Hepatic stellate cell (primary cell): ENCODE measurements at places on chromosomes 4 and X.

GRCh38 chr4:55032788-55033187 lies 92.6 kb downstream of the KDR start:
- no peak for DNase-seq

GRCh38 chrX:64191281-64192010 lies 14.1 kb downstream of the AMER1 start:
- DNase-seq, result no peak

- DNase-seq, result no peak
Measured at GRCh38 chr4:16636912-16637630, 261.4 kb downstream of the LDB2 start.

DNA sequence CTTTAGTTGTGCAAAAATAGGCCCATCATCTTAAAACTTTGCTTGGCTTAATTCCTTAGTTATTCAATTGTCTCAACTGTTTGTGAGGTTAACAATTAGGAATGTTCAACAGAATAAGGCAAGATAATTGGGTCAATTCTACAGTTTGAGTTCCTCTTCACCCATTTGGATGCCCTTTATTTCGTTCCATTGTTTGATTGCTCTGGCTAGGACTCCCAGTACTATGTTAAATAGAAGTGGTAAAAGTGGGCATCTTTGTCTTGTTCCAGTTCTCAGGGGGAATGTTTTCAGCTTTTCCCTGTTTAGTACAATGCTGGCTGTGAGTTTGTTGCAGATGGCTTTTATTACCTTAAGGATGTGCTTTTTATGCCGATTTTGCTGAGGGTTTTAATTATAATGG lies 761.5 kb upstream of the GRIA3 start:
- DNase-seq, result no peak

DNA sequence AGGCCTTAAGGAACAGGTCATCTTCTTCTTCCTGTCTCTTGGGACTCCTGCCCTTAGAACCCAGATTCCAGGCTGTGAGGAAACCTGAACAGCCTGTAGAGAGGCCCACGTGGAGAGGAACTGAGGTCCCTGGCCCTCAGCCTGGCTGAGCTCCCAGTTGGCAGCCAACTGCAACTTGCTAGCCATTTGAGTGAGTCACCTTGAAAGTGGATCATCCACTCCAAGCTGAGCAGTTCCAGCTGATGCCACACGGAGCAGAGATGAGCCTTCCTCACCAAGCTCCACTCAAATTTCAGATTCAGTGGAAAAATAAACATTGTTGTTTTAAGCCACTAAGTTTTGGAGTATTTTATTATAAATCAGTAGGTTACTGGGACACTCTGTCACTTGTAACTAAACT lies 392.5 kb downstream of the BCOR start:
- DNase-seq, result peak; percentile 62

DNA sequence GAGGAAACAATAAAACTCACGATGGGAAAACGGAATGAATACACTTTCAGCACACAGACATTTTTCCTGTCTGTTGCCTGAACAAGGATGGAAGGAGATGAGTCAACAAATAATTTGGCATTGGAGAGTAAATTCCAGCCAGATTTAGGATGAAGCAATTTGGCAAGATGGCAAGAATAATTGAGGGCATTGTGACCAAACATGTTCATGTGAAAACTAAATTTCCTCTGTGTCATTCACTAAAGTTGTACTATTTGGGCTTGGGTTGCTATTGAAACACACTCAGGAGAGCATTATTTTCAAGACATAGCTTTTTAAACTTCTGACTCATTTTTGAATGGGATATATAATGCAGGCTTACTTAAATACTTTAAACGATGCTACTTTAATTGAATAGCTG lies 1614.4 kb downstream of the PCDH19 start:
- no peak for DNase-seq

GRCh38 chrX:40085102-40085551 lies 12.6 kb downstream of the BCOR start:
- DNase-seq, result no peak

DNA sequence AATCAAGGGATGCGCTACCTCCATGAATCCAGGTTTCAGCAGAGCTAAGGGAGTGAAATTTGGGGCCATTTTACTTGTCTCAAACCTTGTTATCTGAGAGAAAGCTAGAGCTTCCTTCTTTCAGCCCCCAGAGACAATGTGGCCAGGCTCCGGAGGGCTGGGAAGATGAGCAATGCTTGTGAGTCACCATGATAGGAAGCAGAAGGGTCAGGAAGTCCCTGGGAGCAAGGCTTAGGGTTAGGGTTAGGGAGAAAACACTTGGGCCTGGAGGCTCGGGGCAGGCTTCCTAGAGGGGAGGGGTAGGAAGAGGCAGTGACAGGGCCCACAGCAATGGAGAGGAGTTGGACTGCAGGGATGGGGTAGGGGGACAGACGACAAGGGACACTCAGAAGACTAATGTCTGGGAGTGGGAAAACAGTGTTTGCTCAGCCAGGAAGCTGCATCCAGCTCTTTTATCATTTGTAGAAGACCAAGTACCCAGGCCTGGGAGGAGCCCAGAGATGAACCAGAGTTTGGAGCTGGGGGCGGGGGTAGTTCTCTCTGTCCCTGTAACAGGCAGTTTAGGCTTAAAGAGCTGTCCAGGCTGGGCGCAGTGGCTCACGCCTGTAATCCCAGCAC lies 16.4 kb upstream of the PORCN start:
- DNase-seq, result no peak

DNA sequence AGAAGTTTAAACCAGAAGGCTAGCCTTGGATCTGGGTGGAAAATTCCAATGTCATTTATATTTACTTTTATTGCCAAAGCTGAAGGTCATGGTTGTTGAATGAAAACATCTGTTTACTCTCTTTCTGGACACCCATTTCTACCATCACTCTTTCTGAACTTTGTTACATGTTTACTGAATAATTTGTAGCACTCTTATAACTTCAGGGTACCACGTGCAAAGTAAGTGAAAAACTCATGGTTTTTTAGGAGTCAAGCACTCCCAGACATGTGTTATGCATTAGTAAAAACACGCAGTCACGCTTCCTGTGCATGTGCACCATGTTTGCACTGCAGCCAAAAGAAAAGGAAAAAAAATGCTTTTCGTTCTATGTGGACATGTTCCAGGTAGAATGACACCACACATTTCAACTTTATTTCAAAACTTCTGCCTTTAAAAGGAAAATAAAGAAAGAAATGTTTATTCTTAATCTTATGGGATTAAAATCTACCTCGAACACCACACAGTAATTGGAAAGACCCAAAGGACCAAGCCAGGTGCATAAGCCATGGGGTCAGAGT lies 31.4 kb upstream of the ADH1C start:
- DNase-seq, result no peak

- no peak for DNase-seq
Measured at GRCh38 chr4:32102896-32103295, 1382.7 kb downstream of the PCDH7 start.

DNA sequence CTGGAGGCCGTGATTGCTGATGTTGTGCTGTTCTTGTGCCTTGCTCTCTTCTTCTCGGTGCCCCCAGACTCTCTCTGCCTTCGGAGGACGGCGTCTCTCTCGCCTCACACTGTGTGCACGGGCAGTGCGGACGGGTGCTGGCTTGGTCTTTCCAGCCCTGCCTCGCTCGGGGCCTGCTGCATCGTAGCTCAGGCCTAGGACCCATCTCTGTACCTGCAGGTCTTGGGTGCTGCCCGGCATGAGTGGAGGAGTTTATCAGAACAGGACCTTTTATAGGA lies 18.2 kb downstream of the RGS12 start:
- no peak for DNase-seq

- no peak for DNase-seq
Measured at GRCh38 chrX:43423876-43424275, 232.2 kb upstream of the MAOA start.

GRCh38 chr4:158823461-158823873 lies 54.6 kb downstream of the FNIP2 start:
- no peak for DNase-seq

GRCh38 chr4:3009422-3009821 lies 46.1 kb downstream of the GRK4 start:
- DNase-seq, result no peak

- no peak for DNase-seq
Measured at GRCh38 chr4:168856312-168856711, 153.7 kb downstream of the CBR4 start.

GRCh38 chr4:165380805-165381204 lies 2.0 kb downstream of the CPE start:
- no peak for DNase-seq

DNA sequence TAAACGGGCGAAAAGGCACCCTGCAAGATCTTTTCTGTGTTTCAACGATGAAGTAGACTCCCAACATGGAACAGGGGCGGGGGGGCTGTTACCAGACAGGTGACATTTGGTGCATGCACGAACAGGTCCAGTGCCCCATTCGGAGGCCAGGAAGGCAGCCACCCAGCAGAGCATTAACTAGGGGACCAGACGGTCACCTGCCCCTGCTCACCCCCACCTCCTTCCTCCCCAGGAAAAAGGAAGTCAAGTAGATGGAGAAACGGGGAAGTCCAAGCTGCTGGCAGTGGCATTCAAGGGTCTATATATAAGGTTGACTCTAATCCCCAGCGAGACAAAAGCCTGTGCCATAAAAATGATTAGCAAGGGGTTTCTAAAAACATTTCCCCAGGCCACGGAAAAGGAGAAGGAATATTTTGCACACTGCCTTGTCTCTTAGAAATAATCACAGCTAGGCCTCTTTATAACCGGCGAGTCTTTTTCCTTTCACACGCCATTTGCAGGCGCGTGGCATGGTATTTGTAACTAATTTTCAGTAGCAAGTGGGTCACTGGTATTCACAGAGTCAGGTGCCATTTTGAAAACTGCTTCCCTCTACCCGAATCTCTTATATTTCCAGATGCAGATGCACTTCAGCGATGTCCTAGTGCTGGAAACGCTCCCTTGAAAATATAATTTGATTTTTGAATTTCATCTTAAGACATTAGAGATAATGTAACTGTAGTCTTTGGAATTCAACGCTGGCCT lies 1.2 kb upstream of the TMSB4X start:
- no peak for DNase-seq

GRCh38 chr4:6918338-6918737 lies 8.7 kb downstream of the TBC1D14 start:
- DNase-seq, result no peak

DNA sequence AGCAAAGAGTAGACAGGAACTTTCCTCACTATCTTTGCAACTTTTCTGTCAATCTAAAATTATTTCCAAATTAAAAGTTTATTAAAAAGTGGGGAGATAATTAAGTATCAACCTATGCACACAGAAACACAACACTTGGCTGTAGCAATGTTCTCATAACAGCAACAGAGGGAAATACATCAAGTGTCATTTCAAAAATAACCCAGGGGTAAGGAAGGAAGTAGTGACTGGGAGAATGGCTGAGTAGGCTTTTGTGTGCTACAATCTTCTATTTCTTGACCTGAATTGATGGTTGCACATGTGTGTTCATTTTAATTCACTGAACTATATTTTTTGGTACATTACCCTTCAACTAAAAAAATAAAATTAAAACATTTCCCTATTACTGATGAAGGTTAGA lies 67.5 kb downstream of the ABCG2 start:
- DNase-seq, result no peak

DNA sequence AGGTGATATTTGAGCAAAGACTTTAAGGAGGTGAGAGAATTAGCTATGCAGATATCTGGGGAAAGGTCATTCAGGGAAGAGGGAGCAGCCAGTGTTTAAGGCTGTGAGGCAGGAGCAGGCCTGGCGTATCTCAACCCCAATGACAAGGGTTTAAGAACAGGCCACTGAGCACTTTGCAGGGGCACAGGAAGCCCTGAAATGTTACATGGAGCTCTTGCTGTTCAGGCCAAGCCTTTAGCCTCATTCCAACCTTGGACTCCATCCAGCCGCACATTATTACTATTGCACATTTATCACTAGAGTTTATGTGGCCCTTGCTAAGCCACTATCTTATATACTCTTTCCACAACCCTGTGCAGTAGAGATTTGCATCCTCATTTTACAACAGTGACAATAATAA lies 114.0 kb downstream of the EFNB1 start:
- DNase-seq, result no peak
